GM13976 (cell line): ENCODE measurements at places on chromosomes 5 and 9.
A peak's percentile ranks its signal among the peaks of the same experiment; 100 is the strongest.

DNA sequence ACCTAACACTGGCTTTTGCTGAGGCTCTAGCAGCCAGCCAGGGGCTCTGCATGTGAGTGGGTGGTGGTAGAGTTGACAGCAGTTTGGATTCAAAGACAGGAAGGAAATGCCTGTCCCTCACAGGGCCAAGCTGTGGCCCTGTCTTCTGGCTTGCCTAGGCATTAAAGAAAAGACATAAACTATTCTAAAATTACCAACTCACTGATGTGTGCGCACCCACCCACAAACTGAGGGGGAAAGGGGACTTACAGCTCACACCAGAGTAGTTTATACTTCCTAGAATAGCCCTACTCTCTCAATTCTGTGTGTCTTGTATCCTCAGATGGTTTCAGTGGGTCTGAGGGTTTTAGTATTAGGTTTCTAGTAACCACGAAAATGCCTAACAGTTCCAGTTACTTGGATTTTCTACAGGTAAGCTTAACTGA lies 18.3 kb upstream of the IL13 start:
- DNase-seq: peak; percentile 44

GRCh38 chr9:106146066-106146840 lies 451.9 kb downstream of the TMEM38B start:
- DNase-seq: no peak

- DNase-seq: no peak
Measured at GRCh38 chr5:161105525-161105924, 253.5 kb upstream of the ATP10B start.

DNA sequence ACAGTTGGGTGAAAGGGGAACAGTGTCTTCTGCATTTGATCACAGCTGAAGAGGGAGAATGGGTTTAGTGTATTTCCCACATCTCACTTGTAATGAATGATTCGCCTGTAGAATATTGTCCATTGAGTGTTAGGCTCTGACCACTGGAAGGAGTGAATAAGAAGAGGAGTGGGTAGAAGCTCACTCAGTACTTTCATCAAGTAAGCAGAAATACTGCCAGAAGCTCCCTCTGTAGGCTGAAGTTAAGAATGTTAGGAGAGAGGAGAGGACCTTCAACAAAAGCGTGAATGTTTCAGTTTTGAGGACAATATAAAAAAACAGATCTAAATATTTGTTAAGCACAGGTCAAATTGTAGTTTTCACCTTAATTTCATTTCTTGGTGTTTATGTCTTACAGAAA lies 27.5 kb downstream of the FSD1L start:
- no peak for DNase-seq

DNA sequence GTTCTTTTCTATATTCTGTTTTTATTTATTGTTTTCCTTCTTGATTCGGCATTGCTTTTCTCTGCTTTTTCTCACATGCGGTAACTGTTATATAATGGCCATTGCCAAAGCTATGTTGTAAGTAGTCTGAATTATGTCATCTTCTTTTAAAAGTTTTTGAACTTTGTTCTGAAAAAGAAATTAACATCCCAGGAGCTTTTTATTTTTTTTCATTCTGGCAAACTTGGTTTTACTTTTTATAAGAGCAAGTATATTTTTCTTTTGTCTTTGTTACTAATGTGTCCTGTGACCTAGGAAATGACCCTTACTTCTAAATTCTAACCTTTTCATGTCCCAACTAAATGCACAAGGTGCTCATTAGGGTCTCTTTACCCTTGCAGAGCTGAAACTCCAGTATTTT lies 26.7 kb upstream of the IZUMO3 start:
- no peak for DNase-seq

- no peak for DNase-seq
Measured at GRCh38 chr9:130894546-130894945, 2.1 kb downstream of the QRFP start.
